Mesothelial cell of epicardium (in vitro differentiated cells): ENCODE measurements at places on chromosomes 5 and 9.

- H3K4me3 ChIP-seq, result no peak overlapping the region
- peaks cover 26% of the 10 kb centered on the region for H3K4me1 ChIP-seq
- no peak overlapping the region for H3K27ac ChIP-seq
- no peak for DNase-seq
Observed at GRCh38 chr5:79521156-79521555, 7.2 kb upstream of the HOMER1 start.

DNA sequence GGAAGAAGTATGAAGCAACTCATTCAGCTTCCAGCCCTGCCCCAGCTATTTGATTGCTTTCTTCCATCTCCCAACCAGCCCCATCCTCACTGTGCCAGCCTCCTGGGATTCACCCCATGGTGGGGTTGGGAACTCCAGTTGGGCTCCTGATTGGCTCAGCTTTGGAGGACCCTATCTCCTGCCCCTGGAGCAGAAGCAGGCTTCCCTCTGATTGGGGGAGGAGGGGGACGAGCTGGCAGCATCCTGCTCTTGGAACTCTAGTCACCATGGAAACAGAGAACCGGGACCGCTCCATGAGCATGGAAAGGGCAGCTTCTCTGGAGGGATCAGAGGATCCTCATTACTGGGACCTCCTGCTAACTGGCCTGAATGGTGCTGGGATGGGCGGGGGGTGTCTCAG, 2.6 kb downstream of the SLC6A7 start:
- H3K27me3 ChIP-seq, result peaks cover 59% of the 10 kb centered on the region
- DNase-seq, result no peak
- no peaks in the 10 kb centered on the region for H3K36me3 ChIP-seq
- H3K4me3 ChIP-seq, result no peak overlapping the region

DNA sequence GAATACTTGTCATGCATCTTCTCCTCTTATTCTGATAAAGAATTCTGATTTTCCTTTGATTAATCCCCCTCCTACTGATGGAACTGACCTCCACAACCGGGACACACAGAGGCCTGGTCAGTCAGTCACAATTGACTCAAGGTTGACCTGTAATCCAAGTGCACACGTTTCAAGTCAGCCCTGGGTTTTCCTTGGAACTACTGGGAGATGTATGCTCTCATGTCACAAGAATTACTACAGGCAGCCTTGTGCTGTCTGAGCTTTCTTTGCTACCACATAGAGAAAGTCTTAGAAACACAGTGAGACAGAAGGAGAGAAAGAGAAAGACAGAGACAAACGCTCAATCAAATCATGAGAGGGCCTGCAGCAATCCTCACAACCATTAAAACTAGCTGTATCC, 345.8 kb downstream of the PDE4D start:
- H3K4me1 ChIP-seq, result peaks cover 34% of the 10 kb centered on the region
- H3K36me3 ChIP-seq, result peaks cover 2% of the 10 kb centered on the region
- peak overlapping the region; percentile 49 for H3K27ac ChIP-seq
- no peak overlapping the region for H3K4me3 ChIP-seq
- DNase-seq, result no peak

DNA sequence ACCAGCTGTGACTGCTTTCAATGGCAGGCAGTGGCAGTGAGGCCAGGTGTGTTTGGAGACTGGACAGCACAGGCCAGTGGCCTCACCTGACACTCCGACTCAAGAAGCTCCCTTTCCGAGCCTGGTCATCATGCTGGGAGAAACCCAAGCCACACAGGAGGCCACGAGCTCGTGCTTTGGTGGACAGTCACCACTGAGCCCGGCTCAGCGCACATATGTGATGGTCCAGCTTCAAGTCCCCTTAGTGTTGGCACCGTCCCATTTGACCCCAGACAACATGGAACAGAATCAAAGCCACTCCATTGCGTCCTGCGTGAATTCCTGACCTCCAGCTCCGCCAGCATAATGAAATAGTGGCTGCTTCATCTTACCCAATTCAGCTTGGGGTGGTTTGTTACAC, 64.0 kb upstream of the PPP1R26 start:
- no peaks in the 10 kb centered on the region for H3K4me1 ChIP-seq
- no peak for DNase-seq
- peaks cover 24% of the 10 kb centered on the region for H3K27me3 ChIP-seq
- no peaks in the 10 kb centered on the region for H3K36me3 ChIP-seq

DNA sequence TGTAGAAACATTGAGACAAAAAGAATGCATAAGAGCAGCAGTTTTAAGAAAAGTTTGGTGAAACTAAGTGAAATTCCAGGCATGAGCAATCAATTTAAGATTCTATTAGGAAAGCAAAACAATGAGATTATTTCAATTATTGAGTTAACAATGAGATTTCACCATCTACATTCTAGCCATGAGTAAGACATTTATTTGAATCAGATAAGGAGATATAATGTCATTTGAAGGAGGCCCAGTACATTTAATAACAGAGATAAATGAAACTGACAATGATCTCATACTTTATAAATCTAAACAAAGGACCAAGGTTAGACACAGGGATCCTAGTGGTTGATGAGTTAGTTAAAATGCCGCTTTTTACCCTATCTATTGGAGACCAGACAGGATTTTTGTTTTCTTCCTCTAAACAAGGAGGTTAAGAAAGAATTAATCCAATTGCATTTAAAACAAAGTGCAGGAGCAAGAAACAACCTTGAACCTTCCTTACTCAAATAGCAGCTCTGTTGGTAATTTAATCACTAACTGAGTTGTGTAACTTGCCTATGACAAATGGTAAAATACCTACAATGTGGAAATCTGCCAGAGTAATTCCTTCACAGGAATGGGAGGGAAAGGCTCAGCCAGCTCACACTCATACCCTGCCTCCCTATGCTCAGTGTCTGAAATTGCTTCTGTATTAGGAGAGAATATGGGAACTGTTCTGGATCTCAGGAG, 103.5 kb upstream of the NR3C1 start:
- H3K36me3 ChIP-seq, result no peaks in the 10 kb centered on the region
- no peak for DNase-seq
- H3K4me1 ChIP-seq, result peaks cover 25% of the 10 kb centered on the region
- peak overlapping the region; percentile 74 for H3K27ac ChIP-seq

DNA sequence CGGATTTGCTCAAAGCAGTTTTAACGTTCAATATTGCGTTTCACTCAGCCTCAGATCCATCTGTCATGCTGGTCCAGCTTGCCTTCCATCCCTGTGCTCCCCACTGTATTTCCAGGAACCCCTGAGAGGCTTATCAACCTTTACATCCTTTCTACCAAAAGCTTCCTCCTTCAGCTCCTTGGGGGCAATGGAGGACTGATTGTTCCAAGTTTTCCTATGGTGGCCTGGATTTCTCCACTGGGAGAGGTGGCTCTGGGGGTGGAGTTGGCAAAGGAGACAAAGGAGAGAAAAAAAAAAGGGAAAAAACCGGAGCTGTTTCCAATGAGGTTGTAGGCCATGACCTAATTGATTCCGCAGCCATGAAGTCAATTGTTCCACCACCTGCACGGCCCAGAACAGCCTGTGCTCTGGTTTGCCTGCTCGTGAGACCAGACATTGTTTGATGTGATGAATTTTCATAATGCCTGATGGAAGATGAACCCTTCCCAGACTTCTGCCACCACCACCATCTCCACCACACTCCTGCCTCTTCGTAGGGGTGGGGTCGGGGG, 54.1 kb downstream of the ABLIM3 start:
- H3K27ac ChIP-seq, result no peak overlapping the region
- no peaks in the 10 kb centered on the region for H3K36me3 ChIP-seq
- H3K4me3 ChIP-seq, result no peak overlapping the region

- DNase-seq, result no peak
- H3K4me3 ChIP-seq, result peak overlapping the region; percentile 46
- no peaks in the 10 kb centered on the region for H3K36me3 ChIP-seq
- peaks cover 18% of the 10 kb centered on the region for H3K4me1 ChIP-seq
- no peak overlapping the region for H3K27ac ChIP-seq
Observed at GRCh38 chr5:132655821-132656773, 1.9 kb upstream of the IL13 start.

DNA sequence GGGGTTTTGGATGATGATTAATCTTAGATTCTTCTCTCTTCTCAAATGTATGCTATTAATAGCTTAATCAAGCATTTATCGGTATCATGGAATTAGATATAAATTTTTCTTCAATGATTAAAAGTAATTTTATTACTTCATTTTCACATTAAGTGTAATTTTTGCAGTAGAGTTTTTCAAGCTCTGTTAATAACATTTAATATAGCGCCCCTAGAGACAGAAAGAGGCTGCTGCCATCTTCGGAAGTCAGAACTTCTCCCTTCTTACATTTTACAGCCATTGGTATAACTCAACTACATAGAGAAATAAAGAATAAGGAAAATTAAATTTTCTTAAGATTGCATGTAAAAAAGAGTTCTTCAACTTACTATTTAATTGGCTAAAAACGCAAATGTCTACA, 540.3 kb downstream of the GABRG2 start:
- H3K36me3 ChIP-seq, result no peaks in the 10 kb centered on the region
- H3K27ac ChIP-seq, result no peak overlapping the region
- H3K4me3 ChIP-seq, result no peak overlapping the region
- H3K27me3 ChIP-seq, result no peaks in the 10 kb centered on the region
- no peak for DNase-seq
- H3K4me1 ChIP-seq, result no peaks in the 10 kb centered on the region

GRCh38 chr9:124794902-124795491, 18.1 kb downstream of the OLFML2A start:
- no peak for DNase-seq
- no peaks in the 10 kb centered on the region for H3K27me3 ChIP-seq
- H3K4me3 ChIP-seq, result no peak overlapping the region

- no peak overlapping the region for H3K4me3 ChIP-seq
- peaks cover 41% of the 10 kb centered on the region for H3K4me1 ChIP-seq
- no peak for DNase-seq
- H3K36me3 ChIP-seq, result no peaks in the 10 kb centered on the region
- H3K27me3 ChIP-seq, result no peaks in the 10 kb centered on the region
Observed at GRCh38 chr5:2802693-2803365, 51.4 kb upstream of the IRX2 start.

- no peak overlapping the region for H3K27ac ChIP-seq
- peaks cover 6% of the 10 kb centered on the region for H3K4me1 ChIP-seq
- H3K27me3 ChIP-seq, result no peaks in the 10 kb centered on the region
- no peak overlapping the region for H3K4me3 ChIP-seq
- H3K36me3 ChIP-seq, result peaks cover 6% of the 10 kb centered on the region
- DNase-seq, result no peak
Observed at GRCh38 chr9:8278048-8278447, 478.5 kb upstream of the DMAC1 start.

DNA sequence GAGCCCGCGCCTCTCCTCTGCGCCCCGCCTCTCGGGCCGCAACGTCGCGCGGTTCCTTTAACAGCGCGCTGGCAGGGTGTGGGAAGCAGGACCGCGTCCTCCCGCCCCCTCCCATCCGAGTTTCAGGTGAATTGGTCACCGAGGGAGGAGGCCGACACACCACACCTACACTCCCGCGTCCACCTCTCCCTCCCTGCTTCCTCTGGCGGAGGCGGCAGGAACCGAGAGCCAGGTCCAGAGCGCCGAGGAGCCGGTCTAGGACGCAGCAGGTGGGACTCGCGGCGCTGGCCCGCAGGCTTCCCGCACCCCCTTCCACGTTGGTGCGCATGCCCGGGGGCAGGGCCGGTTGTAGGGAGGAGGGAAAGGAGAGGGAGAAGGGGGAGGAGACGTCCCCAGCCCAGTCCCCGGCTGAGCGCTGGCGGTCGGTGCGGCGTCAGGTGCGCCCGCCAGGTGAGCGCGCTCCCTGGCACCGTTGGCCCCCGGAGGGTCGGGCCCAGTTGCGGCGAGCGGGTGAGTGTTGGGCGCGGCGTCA, at the start of gene OCLN:
Gene OCLN, plus strand, starts transcription at position 400 of the 532 bp plus-strand sequence. CDS start 11,455 bp downstream, outside the sequence.
- H3K27me3 ChIP-seq, result peaks cover 64% of the 10 kb centered on the region
- H3K27ac ChIP-seq, result peak within 1 kb of the TSS; percentile 98
- peak within 1 kb of the TSS; percentile 85 for H3K4me3 ChIP-seq
- peak; percentile 88 for DNase-seq
- no peaks in the 10 kb centered on the region for H3K36me3 ChIP-seq

DNA sequence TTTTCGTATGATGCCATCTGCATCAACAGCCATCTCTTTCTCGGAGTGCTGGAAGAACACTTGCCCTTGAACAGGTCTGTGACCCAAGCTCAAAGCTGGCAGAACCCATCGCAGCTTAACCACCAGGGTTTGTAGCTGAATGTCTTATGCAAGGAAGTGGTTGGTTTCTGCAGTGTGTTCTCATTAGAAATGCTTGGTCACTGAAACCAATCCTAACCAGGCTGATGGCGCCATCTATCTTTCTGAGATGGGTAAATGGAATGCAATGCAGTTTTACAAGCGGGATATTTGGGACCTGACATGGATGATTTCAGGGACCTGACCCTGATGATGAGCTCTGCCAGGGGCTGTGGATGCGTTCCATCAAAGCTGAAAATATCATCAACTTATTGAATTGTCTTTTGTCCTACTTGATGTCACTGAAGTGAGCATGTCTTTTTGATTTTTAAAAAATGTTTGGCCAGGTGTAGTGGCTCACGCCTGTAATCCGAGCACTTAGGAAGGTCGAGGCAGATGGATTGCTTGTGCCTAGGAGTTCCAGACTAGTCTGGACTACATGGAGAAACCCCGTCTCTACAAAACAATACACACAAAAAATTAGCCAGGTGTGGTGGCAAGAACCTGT, 28.7 kb downstream of the DMRT3 start:
- peaks cover 15% of the 10 kb centered on the region for H3K27me3 ChIP-seq
- H3K36me3 ChIP-seq, result no peaks in the 10 kb centered on the region
- no peak overlapping the region for H3K27ac ChIP-seq
- H3K4me1 ChIP-seq, result peaks cover 2% of the 10 kb centered on the region

DNA sequence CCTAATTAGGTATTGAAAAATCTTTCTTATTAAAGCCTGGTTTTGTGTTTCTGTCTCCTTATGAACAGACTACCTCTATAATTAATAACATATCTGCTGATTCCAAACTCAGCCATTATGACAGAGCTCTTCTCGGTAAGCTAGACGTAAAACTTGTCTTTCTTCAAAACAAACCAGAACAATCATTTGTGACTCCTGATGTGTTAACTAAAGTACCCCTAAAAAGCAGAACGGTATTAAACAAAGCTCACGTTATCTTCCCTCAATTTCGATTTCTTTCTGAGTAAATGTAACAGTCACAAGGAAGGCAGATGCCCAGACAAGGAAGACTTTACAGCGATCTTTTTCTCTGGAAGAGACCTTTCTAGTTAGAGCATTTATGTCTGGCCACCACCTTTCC, 1.8 kb downstream of the SEMA5A start:
- H3K27ac ChIP-seq, result peak overlapping the region; percentile 57
- H3K36me3 ChIP-seq, result peaks cover 5% of the 10 kb centered on the region
- H3K4me3 ChIP-seq, result peak overlapping the region; percentile 82
- no peaks in the 10 kb centered on the region for H3K27me3 ChIP-seq
- H3K4me1 ChIP-seq, result peaks cover 23% of the 10 kb centered on the region
- DNase-seq, result no peak

DNA sequence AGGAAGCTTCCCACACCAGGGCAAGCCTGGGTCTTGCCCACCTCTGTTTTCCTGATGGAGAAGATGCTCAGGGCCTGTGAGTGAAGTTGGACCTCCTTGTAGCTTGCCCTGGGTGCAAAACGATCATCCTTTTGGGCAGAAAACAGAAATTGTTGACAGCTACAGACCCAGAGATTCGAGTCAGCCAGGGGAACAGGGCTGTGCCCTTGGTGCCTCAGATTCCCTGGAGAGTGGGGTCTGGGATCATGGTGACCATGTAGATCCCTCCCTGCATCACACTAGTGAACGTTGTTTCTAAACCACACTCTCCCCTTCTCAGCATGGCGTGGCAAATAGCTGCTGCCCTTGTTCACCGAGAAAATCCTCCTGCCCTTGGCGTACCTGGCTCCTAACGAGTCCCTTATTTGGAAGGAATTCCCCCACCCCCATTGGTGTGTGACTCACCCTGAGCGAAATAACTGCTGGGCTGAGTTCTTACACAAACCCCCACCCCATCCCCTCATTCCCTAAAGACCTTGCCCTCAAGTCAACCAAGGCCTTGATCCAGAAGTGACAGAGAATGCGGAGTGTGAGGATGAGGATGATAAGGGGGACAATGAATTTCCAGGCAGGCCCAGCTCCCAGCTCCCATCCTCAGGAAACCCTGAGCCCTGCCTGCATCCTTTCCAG, 1.1 kb upstream of the DCANP1 start:
- no peak overlapping the region for H3K4me3 ChIP-seq
- peaks cover 14% of the 10 kb centered on the region for H3K27me3 ChIP-seq
